PC-3 (cell line): ENCODE measurements at places on chromosomes 2 and 18.
A peak's percentile ranks its signal among the peaks of the same experiment; 100 is the strongest.

- peak; percentile 6 for DNase-seq
Measured at GRCh38 chr2:121008975-121009374, 273.3 kb downstream of the GLI2 start.

GRCh38 chr2:205403244-205403825 lies 279.0 kb upstream of the NRP2 start:
- DNase-seq = no peak

DNA sequence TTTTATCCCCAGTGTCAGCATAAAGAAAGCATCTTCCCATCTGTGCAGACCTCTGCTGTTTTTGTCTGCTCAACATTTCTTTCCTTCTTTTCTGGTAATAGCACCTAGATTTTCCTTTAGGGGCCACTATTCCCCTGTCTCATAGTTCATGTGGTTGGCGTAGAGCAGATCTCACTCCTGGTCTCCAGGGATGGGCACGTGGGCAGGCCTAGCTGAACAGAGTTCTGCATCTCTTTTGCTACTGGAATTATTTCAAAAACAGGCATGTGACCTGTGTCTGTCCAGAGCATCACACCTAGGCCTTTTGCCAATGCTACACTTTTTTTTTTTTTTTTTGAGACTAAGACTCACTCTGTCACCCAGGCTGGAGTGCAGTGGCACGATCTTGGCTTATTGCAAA lies 17.7 kb upstream of the ICOS start:
- no peak for DNase-seq

- DNase-seq = no peak
Measured at GRCh38 chr2:179070895-179071294, 21.0 kb upstream of the CCDC141 start.

- no peak for DNase-seq
Measured at GRCh38 chr2:57443086-57443485, 603.5 kb upstream of the VRK2 start.

- DNase-seq = no peak
Measured at GRCh38 chr2:3403587-3404334, 24.3 kb downstream of the TRAPPC12 start.

DNA sequence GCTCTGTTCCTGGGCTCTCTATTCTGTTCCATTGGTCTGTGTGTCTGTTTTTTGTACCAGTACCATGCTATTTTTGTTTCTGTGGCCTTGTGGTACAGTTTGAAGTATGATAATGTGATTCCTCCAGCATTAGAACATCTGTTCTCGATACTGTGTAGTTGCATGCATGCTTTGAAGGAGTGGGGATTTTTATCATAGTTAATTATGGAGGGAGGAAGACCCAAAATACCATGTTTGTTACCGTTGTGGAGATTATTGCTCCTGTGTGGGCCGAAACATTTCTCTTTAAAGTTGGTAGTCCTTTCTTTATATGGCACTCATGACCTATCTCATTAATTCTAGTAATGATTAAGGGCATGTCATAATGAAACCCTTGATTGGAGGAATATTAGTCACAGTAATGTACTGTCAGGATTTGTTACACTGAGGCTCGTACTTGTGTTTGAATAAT lies 87.6 kb downstream of the TTC27 start:
- no peak for DNase-seq

- DNase-seq = no peak
Measured at GRCh38 chr18:4040391-4041092, 414.6 kb downstream of the DLGAP1 start.

- peak; percentile 90 for DNase-seq
Measured at GRCh38 chr2:147636238-147636882, 208.5 kb upstream of the ACVR2A start.

- DNase-seq = no peak
Measured at GRCh38 chr2:37061013-37061711, 23.0 kb downstream of the HEATR5B start.

- peak; percentile 92 for DNase-seq
Measured at GRCh38 chr2:211408483-211408891, 852.1 kb downstream of the CPS1 start.

DNA sequence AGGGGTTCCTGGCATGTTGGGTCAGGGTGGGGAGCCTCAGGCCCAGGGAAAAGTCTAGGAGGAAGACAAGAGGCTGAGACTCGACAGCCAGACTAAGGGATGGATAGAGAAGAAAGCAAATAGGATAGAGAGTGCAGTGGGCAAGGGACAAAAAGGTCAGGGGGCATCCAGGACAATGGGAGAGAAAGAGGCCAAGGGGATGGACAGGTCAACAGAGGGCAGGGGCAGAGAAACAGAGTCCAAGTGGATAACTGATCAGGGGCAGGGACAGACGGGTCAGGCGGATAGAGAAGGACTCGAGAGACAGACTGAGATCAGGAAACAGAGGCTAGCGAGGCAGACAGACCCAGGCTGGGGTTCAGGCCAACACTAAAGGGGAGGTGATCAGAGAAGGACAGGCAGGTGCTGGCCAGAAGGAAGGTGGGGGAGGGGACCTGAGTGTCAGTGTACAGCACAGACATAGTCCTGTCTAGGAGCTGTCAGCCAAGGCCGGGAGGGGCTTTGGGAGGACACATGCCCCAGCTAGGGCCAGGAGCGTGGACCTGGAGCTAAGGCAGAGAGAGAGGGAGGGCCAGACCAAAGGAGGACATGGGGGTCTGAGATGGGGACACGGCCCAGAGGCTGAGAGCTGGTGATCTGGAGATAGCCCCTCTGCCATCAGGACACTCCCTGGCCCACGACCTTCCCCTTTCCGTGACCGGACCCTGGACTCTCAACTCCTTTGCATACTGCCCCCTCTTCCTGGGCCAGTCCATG lies 12.2 kb downstream of the ASIC4 start:
- DNase-seq = no peak

- peak; percentile 44 for DNase-seq
Measured at GRCh38 chr2:85797921-85798320, 44.1 kb downstream of the ATOH8 start.

DNA sequence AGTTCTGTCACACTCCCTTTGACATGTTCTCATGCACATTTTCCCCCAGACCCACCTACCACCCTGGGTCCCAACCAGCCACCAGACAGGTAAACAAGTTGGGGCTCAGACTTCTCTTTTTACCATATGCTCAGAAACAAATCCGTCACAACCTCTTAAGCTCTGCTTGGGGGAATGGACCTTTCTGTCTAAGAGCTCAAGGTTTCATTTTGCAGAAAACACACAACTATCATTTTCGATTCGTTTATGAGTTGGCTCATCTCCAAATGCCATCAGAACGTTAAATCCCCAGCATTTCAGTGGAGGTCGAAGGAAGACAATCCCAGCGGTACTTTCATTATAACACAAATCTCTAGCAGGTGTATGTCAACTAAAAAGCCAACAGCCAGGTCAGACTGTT lies 30.6 kb upstream of the NCK2 start:
- DNase-seq = no peak

DNA sequence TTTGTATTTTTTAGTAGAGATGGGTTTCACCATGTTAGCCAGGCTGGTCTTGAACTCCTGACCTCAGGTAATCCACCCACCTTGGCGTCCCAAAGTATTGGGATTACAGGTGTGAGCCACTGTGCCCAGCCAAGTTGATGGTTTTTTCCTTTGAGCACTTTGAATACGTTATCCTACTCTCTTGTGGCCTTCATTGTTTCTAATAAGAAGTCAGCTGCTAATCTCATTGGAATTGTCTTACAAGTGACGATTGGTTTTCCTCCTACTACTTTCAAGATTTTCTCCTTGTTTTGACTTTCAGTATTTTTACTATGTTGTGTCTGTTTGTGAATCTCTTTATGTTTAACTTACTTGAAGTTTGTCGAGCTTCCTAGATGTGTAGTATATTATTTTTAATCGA lies 88.5 kb downstream of the TMEM200C start:
- no peak for DNase-seq

DNA sequence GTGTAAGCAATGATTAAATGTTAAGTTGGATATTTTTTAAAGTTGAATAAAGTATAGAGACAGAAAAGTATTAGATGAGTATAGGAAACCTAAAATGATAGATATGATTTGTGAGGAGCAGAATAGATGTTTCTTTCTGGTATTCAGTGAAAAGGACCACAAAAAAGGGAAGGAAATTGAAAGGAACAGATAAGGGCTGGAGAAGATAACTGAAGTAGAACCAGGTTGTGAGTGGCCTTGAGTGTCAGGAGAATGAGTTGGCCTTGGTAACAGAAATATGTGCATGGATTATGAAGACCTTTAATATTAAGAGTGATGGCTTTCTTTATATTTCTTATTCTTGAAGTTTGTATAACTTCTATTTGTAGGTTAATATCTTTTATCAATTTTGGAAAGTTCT lies 543.5 kb downstream of the METTL4 start:
- no peak for DNase-seq

DNA sequence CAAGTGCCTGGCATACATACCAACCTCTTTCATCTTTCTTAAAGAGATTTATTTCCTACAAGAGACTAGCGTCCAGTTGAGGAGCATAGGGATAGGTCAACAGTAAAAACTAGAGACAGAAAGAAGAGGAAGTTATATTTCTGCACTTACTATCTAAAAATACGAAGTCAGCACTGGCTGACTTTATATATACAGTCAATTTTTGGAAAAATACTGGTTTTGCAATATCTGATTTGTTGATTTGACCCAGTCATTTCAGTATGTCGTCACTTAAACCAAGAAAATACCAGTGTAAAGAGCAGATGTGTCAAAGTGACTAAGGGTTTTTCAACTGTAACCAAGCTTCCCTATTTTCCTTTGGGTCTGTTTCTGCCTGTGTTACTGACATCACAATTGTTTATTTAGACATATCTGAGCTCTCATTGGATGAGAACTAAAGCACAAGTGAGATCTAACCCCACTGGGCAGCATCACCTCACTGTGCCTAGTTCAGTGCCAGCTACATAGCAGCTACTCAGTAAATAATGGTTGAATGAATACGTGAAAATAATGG lies 23.0 kb downstream of the CYTIP start:
- DNase-seq = no peak

DNA sequence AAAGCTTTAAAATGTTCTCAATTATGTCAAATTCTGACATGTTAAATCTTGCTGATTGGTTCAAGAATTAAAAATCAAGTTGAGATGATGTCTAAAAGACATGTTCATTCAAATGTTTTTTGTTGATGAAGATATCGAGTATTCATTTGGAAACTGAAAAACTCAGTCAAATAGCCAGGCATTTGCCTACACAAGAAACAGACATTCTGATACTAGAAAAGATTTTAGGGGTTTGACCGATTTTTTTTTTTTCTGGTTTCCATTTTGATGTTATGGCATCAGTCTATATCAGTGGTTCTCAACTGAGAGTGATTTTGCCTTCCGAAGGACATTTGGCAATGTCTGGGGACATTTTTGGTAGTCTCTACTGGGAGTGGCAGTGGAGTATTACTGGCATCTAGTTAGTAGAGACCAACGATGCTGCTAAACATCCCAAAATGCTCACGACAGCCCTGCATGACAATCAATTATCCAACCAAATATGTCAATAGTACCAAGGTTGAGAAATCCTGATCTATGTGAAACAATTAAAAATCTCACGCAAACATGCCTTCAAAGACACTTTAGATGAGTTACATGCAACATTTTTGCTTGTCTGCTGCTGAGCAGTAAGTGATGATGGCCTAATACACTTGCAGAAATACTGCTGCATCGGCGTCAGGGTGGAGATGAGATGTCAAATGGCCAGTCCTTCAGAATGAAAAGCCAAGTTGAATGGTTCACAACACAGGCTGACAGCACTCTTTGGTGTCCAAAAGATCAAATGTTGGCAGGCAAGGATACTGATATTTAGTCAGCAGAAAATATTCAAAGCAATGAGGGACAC lies 12.5 kb downstream of the RASGRP3 start:
- no peak for DNase-seq

DNA sequence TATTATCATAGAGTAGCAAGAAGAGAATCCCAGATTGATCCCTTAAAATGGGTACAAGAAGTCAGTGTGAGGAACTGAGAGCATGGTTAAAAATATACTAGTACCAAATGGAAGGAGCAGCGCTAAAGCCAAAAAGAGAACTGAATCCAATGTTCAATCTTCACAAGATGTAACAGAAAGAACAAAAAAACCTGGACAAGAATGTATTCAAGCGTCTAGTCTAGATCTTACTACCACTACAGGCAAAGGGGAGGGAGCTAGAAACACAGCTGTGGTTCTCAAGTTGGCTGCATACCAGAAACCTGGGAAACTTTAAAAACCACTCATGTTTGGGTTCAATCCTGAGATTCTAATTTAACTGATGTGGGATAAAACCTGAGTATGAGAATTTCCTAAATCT lies 57.5 kb downstream of the PIAS2 start:
- no peak for DNase-seq

DNA sequence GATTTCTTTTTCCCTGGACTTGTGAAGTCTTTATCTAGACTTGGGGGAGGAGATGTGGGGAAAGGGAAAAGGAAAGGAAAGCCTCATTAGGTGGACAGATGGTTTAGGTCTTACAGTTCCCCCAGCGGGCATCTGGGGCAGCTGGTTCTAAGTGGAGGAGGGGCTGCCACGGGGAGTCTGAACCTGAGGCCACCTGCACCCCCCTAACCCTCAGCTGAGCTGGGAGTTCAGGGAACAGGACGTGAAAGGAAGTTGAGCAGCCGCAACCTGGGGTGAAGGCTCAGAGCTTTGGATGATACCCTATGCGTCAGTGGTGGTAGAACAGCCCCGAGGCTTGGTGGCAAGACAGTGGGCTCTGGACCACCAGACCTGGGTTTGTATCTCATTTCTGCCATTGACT lies 26.8 kb downstream of the ITM2C start:
- DNase-seq = no peak

GRCh38 chr18:13003466-13003896 lies 12.3 kb downstream of the CEP192 start:
- peak; percentile 62 for DNase-seq

DNA sequence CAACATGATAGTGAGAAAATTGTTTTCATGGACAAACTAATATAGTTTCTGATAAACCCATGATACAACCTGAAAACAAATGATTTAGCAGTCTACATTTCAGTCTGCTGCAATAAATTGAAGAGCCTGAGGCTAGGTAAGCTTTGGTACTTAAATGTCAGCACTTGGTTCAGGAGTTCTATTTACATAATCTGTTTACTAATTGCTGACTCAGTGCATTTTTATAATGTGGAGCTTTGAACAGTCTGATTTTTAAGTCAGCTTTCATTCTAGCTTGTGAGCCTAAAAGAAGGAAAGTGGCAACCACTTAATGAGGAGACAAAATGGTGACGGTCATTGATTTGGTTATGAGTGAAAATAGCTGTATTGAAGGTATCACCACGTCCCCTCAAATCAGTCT lies 488.6 kb downstream of the CPS1 start:
- peak; percentile 46 for DNase-seq

DNA sequence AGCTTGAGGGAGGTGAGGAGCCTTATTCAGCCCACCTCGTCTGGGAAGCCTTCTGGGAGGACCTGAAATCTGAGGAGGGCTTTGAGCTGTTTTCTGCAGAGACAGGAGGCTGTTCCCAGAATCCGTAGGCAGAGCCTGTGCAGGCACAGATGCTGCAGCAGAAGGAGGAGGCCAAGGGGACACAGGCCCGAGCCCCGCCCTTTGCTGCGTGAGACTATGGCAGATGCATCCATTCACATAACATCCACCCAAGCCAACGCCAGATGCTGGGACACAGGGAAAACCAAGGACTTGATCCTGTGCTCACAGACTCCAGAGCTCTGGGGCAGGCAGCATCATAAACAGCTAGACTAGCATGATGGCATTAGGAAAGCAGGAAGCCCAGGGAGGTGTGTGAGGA lies 98.2 kb downstream of the KCNF1 start:
- DNase-seq = no peak
